ENCODE measurements at places on chromosomes 1 and 21. TPM values are rescaled to one million over a fixed set of nuclear protein-coding genes. Genes with fewer than 3 reads are reported as not detected.

Gene SPRR2F
- not detected for total RNA-seq

Gene NPHS2
- not detected for total RNA-seq

Gene SAMSN1
- not detected for total RNA-seq

Gene KCNT2
- 5.9 TPM for total RNA-seq

GRCh38 chr1:154940651-154941194 lies 4.2 kb upstream of the PMVK start:
- no peak for DNase-seq

GRCh38 chr1:76121850-76122249 lies 47.3 kb downstream of the ST6GALNAC3 start:
- no peak for DNase-seq

DNA sequence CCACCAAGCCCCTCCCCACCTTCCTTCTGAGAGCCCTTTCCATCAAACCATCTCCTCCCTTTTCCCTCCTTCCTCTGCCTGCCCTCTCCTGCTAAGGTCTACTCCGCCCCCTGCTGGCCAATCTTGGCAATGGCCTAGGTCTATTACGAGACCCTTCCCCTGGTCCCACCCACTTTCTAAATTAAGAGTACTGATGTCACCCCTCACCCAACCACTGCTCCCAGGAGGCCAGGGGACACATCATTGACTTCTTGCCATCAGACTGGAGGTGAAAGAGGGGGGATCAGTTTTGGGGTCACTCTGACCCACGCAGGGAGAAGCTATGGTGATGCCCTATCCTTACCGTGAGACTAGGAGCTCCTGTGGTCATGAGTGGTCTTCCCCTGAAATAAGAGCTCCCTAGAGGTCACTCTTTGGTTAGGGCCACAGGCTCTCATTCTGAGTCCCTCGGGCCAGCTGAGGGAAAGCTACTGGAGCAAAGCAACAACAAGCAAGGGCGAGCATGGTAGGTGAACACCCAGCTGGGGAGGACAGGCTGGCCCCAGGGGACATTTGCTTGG lies 34.6 kb upstream of the S100A7 start:
- DNase-seq, result peak; percentile 33

GRCh38 chr1:19390166-19390850 lies 78.2 kb downstream of the SLC66A1 start:
- no peak for DNase-seq

DNA sequence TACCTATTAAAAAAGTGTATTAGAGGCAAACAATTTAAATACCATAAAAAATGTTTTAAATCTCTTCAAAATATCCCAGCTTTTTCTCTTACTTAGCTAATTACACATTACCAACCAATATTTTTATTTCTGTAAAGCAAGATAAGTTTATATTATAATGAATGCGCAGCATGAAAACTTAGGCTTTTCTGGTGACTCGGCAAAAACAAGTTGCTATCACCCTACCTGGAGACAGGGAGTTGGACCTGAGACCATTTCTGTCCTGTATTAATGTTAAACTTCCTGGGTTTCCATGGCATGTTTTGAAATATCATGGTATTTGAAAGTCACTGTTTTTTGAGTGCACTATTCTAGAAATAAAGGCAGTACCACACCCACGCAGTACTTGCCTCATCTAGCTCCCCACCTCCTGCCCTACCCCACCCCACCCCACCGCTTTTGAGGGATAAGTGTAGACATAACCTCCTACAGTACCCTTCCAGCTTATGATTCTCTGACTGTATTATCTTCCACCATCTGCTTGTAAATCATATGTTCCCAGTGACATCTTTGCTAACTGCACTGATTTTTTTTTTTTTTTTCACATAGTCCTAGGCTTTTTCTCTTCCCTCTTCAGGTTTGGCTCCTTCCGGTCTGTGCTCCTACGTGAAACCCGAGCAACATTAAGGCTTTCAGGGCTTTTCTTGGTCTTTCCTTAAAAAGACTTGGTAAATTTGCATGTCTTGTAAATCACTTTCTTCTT lies 77.5 kb downstream of the PHTF1 start:
- no peak for DNase-seq

- no peak for DNase-seq
These were observed 48.7 kb downstream of the ELAVL4 start for GRCh38 chr1:50157306-50157941.

GRCh38 chr21:39715804-39716397 lies 29.1 kb upstream of the IGSF5 start:
- DNase-seq, result no peak

DNA sequence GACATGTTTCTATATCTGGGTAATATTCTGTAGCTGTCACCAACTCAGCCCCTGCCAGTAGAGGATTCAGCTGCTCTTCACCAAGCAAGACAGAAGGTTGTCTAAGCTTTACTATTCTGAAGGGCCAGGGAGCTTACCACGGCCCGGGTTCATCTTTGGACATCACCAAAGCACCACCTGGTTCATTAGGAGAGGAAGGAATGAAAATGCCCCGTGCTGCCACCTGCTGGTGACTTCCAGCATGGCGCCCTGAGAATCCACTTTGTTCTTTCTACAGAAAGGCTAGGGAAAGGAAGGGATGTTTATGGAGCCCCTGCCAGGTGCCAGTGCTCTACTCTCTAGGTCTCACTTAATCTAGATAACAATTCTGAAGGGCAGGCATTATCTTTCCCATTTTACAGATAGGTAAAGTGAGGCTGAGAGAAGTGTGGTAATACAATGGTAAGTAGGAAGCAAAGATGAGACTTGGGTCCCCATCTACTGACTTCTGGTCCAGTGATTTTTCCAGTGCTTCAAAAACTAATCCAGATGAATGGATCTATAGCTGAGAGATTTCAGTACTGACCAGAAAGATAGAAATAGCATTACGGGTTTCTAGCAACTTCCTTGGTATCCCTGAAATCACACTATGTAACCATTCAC lies 79.5 kb downstream of the BEND5 start:
- no peak for DNase-seq

GRCh38 chr1:182242641-182243040 lies 148.9 kb downstream of the GLUL start:
- DNase-seq, result no peak

GRCh38 chr1:15282810-15283474 lies 35.9 kb downstream of the FHAD1 start:
- DNase-seq, result no peak

GRCh38 chr1:7915826-7916500 lies 24.7 kb downstream of the TNFRSF9 start:
- DNase-seq, result no peak

DNA sequence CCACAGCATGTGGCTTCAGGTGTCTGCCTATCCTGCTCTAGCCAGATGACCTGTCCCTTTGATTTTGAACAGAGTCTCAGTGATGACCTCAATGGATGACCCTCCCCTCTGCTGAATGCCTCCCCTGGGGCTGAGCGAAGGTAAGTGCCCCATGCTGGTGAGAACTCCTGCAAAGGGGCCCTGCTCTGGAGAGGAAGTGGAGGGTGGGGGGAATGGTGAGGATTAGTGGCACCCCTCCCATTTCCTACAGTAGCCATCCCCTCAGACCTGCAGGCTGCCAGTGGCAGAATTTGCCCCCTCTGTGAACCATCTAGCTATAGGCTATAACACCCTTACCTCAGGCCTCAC lies 3.7 kb upstream of the PMVK start:
- DNase-seq, result no peak

GRCh38 chr1:239053279-239053678 lies 333.1 kb upstream of the CHRM3 start:
- DNase-seq, result peak; percentile 23

DNA sequence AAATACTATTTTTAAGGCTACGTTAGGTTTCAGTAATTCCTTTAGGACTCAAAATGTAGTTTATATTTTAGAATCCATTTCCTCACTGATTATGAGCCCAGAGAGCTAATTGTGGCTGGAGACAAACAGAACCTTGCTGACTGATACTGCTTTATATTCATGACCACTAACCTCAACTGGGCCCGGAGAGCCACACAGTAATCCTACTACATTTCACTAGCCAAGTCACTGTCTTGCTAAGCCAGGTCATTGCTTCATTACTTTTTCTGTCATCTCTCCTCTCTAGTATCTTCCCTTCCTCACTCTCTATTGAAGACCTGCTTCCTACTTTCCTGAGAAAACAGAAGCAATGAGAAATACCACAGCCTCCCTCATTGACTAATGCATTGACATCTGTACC lies 24.7 kb downstream of the IL23R start:
- no peak for DNase-seq

DNA sequence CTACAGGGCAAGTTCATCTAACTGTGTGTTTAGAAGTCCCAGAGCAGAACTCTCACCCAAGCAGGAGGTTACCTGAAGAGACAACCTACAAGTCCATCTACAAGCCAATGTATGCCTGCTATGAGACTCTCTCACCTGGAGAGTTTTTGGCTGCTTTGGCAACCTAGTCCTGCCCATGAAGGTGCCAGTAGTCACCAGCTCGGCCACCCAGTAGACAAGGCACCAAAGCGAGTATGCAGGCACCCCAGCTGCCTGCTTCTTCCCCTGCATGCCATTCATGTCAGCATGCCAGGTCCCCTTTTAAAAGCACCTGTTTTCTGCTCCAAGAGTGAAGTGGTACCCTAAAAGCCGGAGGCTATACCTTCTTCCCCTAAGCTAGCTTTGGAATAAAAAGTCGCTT lies 20.2 kb downstream of the RIIAD1 start:
- no peak for DNase-seq

DNA sequence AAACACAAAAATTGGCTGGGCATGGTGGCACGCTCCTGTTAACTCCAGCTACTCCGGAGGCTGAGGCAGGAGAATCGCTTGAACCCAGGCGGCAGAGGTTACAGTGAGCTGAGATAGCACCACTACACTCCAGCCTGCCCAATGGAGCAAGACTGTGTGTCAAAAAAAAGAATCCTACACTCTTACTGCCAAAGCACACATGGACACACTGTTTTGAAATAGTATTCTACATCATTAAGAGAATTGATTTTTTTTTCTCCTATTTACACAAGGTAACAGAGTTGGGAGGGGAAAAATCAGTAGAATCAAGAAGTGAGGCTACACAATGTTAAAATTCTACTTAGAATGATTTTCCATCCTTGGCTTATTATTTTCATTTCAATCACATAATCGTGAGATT lies 42.1 kb upstream of the SDC3 start:
- DNase-seq, result no peak
